ENCODE measurements at places on chromosomes 2 and 18.

GRCh38 chr2:65479524-65479923, 47.1 kb upstream of the SPRED2 start:
- DNase-seq = no peak

DNA sequence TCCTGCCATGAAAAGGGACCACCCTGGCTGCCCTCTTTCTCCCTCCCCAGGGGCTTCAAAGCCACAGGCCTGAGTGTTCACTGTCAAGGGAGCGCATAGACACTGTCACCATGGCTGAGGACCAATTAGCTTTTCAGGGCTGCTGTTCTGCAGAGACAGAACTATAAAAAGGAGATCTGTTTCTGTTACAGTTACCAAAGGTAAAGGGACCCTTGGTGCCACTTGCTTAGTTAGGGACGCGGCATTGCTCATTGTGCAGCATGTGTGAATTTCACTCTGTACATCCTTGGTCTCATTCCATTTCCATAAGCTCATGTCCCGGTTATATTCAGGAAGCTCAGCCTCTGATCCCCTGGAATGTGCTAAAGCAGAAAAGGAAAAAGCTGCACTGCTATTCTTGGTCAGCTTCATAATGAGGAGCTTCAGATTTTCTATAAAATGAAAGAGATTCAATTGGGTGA, 55.5 kb upstream of the RNF152 start:
- DNase-seq = no peak

GRCh38 chr2:42513252-42513918, 19.6 kb upstream of the KCNG3 start:
- peak; percentile 13 for DNase-seq

DNA sequence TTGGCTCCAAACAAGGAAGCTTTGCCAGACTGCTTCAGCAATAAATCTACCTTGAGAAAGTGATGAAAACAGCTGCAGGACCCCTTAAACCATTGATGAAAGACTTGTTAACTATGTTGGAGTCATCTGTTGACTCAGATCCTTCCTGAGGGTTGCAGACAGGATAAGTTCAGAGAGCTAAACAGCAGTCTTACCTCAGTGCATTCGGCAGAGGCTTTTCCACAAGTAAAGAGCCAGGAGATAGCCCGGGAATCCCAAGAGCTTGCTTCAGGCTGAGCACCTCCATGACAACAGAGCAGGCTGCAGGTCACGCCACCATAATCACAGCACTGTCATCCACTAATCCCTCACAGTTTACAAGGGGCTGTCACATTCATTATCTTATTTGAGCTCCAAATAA, 23.7 kb downstream of the KIAA2012 start:
- DNase-seq = no peak

Data from GM12864 (cell line).